Esophagus mucosa (tissue), 1 donor: ENCODE measurements at places on chromosomes 4 and X.

GRCh38 chr4:56077676-56078075 is 128.9 kb downstream of the CEP135 start:
- ATAC-seq = no peak

GRCh38 chr4:176222149-176222548 is 26.8 kb upstream of the SPATA4 start:
- no peak for ATAC-seq

GRCh38 chrX:9211269-9211668 is 177.3 kb upstream of the FAM9B start:
- no peak for ATAC-seq

DNA sequence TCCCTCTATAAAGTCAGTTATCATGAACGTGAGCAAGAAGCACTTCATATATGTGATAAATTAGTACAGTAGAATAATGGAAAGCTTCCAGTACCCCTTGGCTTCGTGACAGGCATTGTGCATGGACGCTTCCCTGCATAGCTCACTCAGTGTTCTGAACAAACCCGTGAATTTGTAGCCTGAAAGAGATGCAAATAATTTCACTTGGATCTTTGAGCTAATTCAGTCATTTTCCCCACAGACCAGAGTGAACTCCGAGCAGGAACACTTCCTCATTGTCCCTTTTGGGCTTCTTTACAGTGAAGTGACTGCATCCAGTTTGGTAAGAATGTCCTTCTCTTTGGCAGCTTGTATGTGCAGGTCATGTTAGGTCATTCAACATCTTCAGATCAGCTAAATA is 50.1 kb downstream of the ADD1 start:
- no peak for ATAC-seq

GRCh38 chrX:114611018-114611619 is 27.2 kb downstream of the HTR2C start:
- ATAC-seq = no peak

- no peak for ATAC-seq
Measured at GRCh38 chr4:22019676-22020075, 71.1 kb upstream of the KCNIP4 start.

DNA sequence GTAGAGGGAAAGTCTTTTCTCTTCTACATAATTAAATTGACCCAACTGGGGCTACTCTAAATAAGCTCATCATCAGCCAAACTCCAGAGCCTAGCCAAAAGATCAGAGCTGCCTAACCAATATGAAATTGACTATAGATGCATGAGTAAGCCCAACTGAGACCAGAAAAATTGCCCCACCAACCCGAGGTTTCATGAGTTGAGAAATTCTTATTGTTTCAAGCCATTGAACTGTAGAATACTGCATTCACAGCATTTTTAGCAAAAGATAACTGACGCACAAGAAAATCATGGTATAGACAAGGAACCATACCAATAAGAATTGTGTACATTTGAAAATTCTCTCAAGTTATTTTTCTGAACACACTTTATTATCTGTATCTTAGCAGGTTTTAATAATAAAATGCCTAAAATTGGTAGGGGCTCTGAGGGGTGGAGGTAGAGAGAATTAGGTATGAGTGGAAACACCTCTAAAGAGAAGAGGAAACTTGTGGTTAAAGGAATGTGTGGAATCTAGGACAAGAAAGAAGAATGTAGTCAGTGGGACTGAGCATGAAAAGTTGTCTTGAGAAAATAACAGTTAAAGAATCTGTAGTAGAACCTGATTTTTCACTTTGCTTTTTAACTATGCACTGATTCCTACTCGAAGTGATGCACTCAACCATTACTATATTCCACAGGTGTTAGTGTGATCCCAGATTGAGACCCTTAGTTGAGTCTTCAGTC is 200.9 kb upstream of the PPP1R2C start:
- ATAC-seq = no peak

DNA sequence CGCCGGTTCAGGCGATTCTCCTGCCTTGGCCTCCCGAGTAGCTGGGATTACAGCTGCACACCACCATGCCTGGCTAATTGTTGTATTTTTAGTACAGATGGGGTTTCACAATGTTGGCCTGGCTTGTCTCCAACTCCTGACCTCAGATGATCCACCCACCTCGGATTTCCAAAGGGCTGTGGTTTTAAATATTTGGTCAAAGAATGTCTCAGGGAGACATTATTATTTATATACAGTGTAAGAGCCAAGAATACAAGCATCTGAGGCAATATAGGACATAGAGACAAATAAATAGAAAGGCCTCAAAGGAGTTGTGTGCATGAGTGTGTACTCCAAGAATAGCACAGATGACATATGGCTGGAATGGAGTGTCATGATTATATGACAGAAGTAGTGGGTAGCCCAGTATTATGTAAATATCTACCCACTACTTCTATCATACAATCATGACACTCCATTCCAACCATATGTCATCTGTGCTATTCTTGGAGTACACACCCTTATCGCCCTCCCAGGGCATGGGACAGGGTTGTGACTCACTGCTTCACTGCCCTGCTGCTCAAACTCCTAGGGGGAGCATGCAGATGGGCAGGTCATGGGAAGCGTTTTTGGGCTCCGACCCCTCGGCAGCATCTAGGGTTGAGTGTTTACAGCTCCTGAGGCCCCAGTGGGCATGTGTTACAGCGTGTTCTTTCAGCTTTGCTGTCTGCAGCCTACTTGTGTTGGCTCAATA is 1649.8 kb upstream of the PCDH10 start:
- no peak for ATAC-seq

GRCh38 chrX:17595456-17596035 is 141.7 kb upstream of the SCML1 start:
- ATAC-seq = no peak

DNA sequence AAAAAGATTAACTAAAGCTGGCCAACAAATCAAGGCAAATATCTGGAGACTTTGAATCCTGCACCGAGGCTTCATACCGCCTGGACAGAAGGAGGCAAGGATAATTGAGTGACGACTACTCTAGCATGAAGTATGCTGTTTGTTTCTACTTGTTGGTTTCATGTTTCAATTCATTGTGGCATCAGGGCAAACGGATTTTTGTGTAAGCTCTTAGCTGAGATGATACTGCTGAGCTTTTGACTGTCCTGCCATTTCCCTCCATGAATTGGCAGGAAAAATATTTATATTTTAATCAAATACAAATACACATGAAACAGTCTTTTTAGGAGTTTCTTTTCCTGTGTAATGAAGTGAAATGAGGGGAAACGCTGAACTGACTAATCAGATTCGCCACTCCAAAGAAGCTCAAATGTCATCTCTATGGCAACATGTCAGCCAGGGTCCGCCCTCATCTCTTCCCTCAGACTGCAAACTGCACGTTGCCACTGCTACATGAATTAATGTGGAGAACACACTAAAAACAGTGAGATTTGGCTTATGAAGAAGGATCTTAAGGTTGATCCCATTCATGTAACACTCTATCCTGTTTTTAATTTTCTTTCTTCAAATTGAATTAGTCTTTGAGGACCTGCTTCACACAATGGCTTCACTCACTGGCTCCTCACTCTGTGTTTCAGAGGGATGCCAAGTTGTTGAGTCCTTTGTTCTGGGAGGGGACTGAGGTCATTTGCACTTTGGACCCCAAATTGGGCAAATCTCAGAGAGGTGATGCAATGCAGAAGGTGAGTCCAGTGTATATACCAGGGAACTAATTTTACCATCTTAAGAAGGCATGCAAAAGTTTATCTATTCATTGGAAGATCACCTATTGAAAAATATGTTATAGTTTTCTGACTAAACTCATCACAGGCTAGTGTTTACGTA is 149.6 kb upstream of the MID1 start:
- no peak for ATAC-seq

DNA sequence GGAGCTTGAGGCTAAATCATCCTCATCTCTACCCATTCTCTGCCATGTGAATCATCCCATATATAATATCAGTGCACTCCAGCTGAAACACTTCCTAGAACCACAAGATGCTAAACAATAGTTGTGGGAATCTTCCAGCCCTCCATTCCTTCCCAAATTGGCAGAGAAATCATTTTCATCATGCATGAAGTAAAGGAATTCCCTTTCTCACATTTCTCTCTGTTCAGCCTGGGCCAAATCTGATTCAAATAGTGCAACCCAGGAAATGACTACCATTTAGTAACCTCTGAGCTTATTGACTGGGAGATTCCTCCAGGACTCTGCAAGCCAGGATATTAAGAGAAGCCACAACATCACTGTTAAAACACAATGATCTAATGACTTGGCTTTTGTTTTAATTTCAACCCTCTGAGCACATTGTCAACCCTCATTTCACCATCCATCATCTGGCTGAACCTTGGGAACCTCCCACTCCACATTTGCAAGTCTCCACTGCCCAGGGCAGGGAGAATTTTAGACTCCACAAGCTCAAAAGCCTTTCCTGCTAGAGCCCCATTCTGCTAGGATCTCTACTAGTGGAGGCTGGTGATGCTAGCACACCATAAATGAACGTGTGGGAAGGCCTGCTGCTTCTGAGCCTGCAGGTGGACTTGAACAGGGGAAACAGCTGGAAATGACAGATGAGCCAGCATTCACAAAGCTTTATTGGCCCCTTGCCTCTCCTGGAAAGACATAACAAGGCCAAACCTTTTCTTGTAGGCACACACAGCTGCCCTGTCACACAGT is 133.9 kb downstream of the TET2 start:
- no peak for ATAC-seq

GRCh38 chrX:105265093-105265492 is 44.6 kb upstream of the TEX13A start:
- no peak for ATAC-seq

DNA sequence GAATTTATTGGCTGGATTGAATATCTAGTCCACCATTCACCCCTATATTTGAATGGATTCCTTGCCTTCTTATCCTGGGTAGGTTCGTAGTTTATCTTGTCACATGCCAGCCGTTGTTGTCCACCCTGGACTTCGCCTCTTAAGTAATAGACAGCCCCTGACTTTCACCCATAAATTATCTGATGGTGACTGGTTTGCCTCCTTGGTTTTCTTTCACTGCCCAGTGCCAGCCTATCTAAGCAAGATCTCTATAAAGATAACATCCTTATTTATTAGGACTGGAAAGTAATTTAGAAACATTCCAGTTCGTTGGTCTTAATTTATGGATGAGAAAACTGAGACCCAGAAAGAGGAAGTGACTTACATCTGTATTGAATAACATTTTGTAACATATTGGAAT is 410.3 kb downstream of the RPA4 start:
- ATAC-seq = no peak

DNA sequence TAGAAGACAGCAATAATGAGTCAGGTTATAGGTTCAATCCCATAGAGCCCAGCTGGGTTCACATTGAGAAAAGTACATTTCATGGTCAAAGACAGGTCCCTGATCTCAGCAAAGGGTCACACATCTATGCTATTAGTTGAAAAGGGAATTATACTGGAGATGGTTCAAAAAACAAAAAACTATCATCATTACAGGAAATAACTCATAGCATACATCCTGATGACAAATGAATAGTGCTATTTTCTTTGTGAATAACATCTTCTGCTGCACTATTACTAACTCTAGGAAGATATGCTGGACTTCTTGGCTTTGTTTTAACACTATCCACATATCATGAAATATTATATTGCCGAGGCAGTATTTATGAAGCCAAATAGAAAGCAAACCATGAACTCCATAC is 202.5 kb upstream of the MAB21L2 start:
- ATAC-seq = no peak
